ENCODE measurements at places on chromosomes 13 and 19.

GRCh38 chr13:36163809-36164308 lies 32.7 kb upstream of the DCLK1 start:
- no peaks in the 10 kb centered on the region for H3K27me3 ChIP-seq
- peak; percentile 59 for DNase-seq
- peaks cover 11% of the 10 kb centered on the region for H3K4me1 ChIP-seq
- H3K36me3 ChIP-seq: no peaks in the 10 kb centered on the region
- no peak overlapping the region for H3K4me3 ChIP-seq
- no peak overlapping the region for H3K27ac ChIP-seq

GRCh38 chr13:98784666-98785065 lies 32.2 kb upstream of the SLC15A1 start:
- H3K4me1 ChIP-seq: peaks cover 3% of the 10 kb centered on the region
- DNase-seq: no peak
- no peak overlapping the region for H3K4me3 ChIP-seq
- no peak overlapping the region for H3K27ac ChIP-seq
- peaks cover 4% of the 10 kb centered on the region for H3K27me3 ChIP-seq

DNA sequence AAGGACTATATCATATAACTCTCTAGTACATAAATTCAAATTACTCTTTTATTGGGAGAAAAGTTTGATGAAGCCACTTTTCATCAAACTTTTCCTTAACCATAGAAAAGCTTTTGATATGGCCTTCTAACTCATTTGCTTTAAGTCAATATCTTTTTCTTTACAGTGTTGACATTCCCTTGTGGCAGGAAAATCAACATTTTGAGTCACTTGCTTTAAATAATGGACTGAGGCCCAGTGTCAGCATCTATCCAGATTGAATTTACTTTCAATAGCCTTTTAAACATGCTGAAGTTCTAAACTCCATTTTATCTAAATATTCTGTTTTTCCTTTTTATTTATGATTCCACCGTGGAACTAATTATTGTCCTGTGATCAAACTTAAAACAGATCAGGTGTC lies 62.7 kb downstream of the PCDH9 start:
- no peaks in the 10 kb centered on the region for H3K36me3 ChIP-seq
- no peaks in the 10 kb centered on the region for H3K27me3 ChIP-seq
- H3K27ac ChIP-seq: no peak overlapping the region
- no peak for DNase-seq

DNA sequence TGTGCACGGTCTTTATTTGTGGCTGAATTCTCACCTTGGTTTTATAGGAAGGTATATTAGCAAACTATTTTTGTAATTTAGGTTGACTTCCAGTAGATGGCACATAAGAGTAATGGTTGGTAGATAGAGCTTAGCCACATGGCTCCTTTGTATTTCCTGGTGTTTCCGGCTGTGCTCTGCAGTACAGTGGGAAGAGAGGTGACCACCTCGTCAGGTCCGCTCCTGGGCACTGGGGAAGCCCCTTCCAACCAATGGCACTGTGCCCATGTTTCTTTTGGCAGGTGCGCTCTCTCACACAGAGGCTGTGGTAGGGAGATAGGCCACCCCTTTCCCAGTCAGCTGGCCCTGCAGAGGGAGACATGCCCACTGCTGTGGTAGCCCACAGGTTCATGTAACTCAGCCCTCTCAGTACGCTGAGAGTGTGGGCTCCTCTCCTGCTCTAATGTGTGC lies 74.3 kb upstream of the ATP12A start:
- no peak for DNase-seq
- H3K4me1 ChIP-seq: peaks cover 3% of the 10 kb centered on the region
- H3K27me3 ChIP-seq: peaks cover 3% of the 10 kb centered on the region
- peak overlapping the region; percentile 53 for H3K27ac ChIP-seq
- H3K36me3 ChIP-seq: peaks cover 22% of the 10 kb centered on the region
- no peak overlapping the region for H3K4me3 ChIP-seq

- peaks cover 21% of the 10 kb centered on the region for H3K4me1 ChIP-seq
- no peak for DNase-seq
- H3K27ac ChIP-seq: peak overlapping the region; percentile 85
- H3K36me3 ChIP-seq: no peaks in the 10 kb centered on the region
- peak overlapping the region; percentile 77 for H3K4me3 ChIP-seq
- no peaks in the 10 kb centered on the region for H3K27me3 ChIP-seq
These were observed 150.6 kb upstream of the TSC22D1 start for GRCh38 chr13:44726778-44727177.

DNA sequence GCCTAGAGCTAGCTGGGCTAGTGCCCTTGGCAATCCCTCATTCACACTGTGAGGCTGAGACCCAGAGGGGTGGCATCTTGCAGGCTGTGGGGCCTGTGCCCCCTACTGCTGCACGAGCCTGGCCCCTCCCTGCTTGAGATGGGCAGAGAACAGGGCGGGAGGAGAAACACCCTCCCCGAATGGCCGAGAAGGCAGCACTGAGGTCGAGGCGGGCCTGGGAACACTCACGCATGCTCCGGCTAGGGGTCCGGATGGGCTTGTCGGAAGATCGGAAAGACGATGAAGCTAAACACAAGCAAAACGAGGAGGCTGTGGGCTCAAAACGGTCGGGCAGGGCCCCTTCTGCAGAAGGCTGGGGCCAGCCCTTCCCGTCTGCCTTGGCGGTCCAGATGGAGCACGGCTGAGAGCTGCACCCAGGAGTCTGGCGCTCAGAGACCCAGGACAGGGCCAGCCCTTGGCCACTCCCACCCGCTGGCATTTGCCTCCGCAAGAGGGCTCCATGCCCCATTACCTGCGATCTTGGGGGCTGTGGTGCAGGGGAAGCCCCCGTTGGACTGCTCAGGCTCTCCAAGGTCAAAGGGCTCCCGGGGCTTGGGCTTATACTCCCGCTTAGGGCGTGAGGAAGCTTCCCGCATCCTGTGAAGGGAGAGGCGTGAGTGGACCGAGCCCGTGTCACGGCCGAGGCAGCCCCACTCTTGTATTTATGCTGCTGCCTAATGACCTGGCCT lies 18.9 kb downstream of the MPND start:
- no peaks in the 10 kb centered on the region for H3K36me3 ChIP-seq
- peaks cover 22% of the 10 kb centered on the region for H3K27me3 ChIP-seq
- H3K27ac ChIP-seq: peak overlapping the region; percentile 73

- H3K27ac ChIP-seq: no peak overlapping the region
- peaks cover 4% of the 10 kb centered on the region for H3K27me3 ChIP-seq
- peaks cover 2% of the 10 kb centered on the region for H3K4me1 ChIP-seq
- no peak for DNase-seq
These were observed 112.3 kb downstream of the GADD45B start for GRCh38 chr19:2588081-2588777.

DNA sequence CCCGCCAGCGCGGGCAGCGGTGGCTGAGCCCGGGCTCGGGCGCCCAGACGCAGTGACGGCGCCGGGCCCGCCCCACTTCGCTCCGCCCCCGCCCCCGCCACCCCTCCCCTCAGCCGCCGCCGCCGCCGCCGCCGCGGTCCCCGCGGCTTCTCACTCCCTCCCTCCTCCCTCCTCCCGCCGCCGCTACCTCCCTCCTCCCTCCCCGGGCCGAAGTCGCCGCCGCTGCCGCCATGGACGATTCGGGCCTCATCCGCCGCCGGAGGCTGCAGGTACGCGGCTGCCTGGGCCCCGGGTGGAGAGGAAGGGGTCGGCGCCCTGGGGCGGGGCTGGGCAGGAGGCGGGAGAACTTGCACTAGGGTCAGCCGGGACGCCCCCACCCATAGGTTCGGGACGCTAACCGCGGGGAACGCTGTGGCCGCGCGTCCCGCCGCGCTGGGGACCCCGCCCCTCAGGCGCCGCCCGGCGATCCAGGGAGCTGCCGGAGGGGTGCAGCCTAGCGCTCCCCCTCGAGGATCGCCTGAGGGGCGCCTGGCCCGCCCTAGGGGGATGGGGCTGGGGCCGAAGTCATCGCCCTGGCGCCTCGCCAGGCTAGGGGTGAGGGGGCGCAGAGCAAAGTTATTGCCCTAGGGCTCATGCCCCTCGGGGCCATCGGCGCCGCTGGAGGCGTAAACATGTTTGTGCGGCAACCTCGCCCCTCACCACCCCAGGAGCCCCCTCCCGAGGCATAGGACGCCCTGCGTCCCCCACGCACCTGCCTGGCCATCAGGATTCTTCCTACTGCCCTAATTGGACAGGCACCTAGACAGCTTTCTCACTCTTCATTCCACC lies 427 bp downstream of the RTBDN start:
- peak; percentile 81 for DNase-seq
- H3K4me3 ChIP-seq: peak overlapping the region; percentile 89
- peaks cover 28% of the 10 kb centered on the region for H3K27me3 ChIP-seq
- peaks cover 27% of the 10 kb centered on the region for H3K4me1 ChIP-seq
- no peaks in the 10 kb centered on the region for H3K36me3 ChIP-seq

DNA sequence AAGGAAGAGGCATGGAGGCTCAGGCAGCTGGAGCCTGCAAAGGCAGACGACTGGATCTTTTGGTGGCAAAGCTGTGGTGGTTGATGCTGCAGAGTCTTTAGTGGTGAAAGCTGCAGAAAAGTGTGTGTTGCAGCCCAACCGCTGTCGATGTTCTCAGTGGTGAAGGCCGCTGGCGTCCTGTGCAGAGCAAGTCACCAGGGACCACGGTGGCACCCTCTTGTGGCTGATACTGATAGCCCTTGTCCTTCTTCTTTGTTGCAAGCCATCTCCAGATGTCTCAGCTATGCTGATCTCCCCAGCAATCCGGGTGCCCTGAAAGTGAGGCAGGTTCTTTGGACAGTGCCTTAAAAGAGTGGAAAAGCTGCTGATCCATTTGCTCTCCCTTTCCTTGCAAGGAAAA lies 610.9 kb upstream of the PCDH9 start:
- DNase-seq: no peak
- no peaks in the 10 kb centered on the region for H3K4me1 ChIP-seq
- H3K27me3 ChIP-seq: peaks cover 2% of the 10 kb centered on the region
- no peaks in the 10 kb centered on the region for H3K36me3 ChIP-seq

GRCh38 chr19:35457173-35457572 lies 9.1 kb downstream of the FFAR2 start:
- H3K4me3 ChIP-seq: no peak overlapping the region
- no peak overlapping the region for H3K27ac ChIP-seq
- no peak for DNase-seq
- H3K27me3 ChIP-seq: no peaks in the 10 kb centered on the region

- peaks cover 5% of the 10 kb centered on the region for H3K36me3 ChIP-seq
- peak overlapping the region; percentile 43 for H3K27ac ChIP-seq
These were observed 1.7 kb downstream of the ANO8 start for GRCh38 chr19:17332677-17333581.

GRCh38 chr13:94199135-94199534 lies 280.3 kb downstream of the DCT start:
- H3K4me3 ChIP-seq: no peak overlapping the region
- no peak overlapping the region for H3K27ac ChIP-seq
- H3K27me3 ChIP-seq: no peaks in the 10 kb centered on the region
- H3K36me3 ChIP-seq: no peaks in the 10 kb centered on the region
- no peaks in the 10 kb centered on the region for H3K4me1 ChIP-seq

- peaks cover 1% of the 10 kb centered on the region for H3K4me1 ChIP-seq
- H3K27me3 ChIP-seq: no peaks in the 10 kb centered on the region
- H3K27ac ChIP-seq: no peak overlapping the region
- H3K36me3 ChIP-seq: no peaks in the 10 kb centered on the region
These were observed 8.4 kb downstream of the ASF1B start for GRCh38 chr19:14127929-14128509.

- H3K4me3 ChIP-seq: no peak overlapping the region
- no peak overlapping the region for H3K27ac ChIP-seq
- H3K4me1 ChIP-seq: no peaks in the 10 kb centered on the region
- no peaks in the 10 kb centered on the region for H3K36me3 ChIP-seq
- DNase-seq: no peak
These were observed 1.8 kb downstream of the FAM187B start for GRCh38 chr19:35226748-35227147.

GRCh38 chr13:81406639-81407292 lies 1065.8 kb upstream of the SPRY2 start:
- DNase-seq: no peak
- no peak overlapping the region for H3K27ac ChIP-seq
- H3K36me3 ChIP-seq: no peaks in the 10 kb centered on the region
- peaks cover 2% of the 10 kb centered on the region for H3K27me3 ChIP-seq

GRCh38 chr13:110794209-110794608 lies 80.7 kb downstream of the ING1 start:
- H3K4me1 ChIP-seq: no peaks in the 10 kb centered on the region
- H3K27me3 ChIP-seq: peaks cover 1% of the 10 kb centered on the region
- no peak overlapping the region for H3K4me3 ChIP-seq
- no peak overlapping the region for H3K27ac ChIP-seq
- no peak for DNase-seq

DNA sequence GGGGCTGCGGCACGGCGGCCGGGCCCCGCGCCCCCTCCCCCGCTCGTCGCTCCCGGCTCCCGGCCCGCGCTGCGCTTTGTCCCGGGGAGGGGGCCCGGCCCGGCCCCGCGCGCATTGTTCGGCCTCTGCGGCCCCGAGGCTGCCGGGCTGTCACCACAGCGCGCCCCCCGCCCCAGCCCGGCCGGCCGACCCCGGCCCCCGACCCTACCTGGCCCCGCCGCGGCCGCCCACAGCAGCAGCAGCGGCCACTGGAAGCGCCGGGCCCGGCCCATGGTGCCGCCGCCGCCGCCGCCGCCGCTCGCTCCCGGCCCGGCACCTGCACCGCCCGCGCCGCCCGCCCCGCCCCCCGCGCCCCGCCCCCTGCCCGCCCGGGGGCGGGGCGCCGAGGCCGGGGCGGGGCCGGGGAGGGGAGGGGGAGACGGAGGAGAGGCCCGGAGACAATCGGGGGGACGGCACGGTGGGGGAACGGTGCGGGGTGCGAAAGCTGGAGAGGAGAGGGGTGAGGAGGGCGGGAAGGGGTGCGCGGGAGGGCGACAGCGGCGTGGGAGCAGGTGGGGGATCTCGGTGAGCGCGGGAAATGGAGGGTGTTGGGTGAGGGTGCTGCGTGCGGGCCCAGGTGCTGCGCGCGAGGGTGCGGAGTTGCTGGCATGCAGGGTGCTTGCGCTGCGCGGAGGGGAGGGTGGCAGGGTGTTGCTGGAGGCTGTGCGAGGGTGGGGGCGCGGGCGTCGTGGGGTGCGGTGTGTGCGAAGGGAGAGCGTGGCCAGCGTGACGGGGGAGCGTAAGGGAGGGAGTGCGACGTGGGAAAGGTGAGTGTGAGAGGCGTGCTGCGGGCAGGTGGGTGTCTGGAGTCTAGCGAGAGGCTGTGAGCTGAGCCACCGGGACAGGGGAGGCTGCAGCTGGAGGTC lies at the start of gene CADM4:
Gene CADM4 (minus strand): TSS at position 332 of the 905 bp plus-strand sequence. CDS start 60 bp downstream, at position 272.
- DNase-seq: peak; percentile 62
- peaks cover 24% of the 10 kb centered on the region for H3K27me3 ChIP-seq
- peaks cover 9% of the 10 kb centered on the region for H3K4me1 ChIP-seq
- H3K36me3 ChIP-seq: peaks cover 8% of the 10 kb centered on the region
